ENCODE measurements at places on chromosomes 13 and 19.
A peak's percentile ranks its signal among the peaks of the same experiment; 100 is the strongest.

DNA sequence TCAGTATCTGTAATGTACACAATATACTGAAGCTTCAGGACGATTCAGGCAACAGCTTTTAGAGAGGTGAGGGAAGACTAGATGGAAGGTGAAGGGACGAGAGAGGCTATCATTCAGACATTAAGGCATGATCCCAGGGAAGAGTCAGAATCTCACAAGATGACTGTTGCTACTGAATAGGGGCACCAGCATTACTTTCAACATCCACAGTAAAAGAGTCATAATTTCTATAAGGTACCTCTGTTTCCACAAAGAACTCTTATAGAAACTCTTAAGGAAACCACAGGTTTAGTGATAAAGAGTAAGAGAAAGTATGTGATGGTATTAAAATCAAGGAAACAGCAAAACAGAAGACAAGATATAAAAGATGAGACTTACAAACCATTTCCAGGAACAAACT, 23.0 kb downstream of the LCP1 start:
- DNase-seq = no peak

GRCh38 chr19:34365463-34366401, 736 bp downstream of the GPI start:
- no peak for DNase-seq

DNA sequence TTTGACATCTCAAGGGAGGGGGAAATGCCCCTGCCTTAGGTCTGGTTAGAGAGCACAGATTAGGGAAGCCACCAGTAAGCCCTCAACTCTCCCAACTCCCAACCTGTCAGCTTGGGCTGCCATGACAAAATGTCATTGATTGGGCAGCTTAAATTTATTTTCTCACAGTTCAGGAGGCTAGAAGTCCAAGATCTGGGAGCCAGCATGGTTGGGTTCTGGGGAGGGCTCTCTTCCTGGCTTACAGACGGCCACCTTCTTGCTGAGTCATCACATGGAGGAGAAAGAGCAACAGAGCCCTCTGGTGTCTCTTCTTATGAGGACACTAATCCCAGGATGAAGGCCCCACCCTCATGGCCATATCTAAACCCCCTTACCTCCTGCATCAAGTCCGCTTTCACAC, 24.2 kb downstream of the C19orf12 start:
- peak; percentile 10 for DNase-seq

- DNase-seq = no peak
Observed at GRCh38 chr13:80840316-80840976, 499.5 kb upstream of the SPRY2 start.

GRCh38 chr13:65768545-65768944, 1461.6 kb downstream of the PCDH9 start:
- DNase-seq = no peak

- DNase-seq = peak; percentile 31
Observed at GRCh38 chr19:16382775-16383543, 58.3 kb downstream of the KLF2 start.

- DNase-seq = no peak
Observed at GRCh38 chr13:53069800-53070199, 41.2 kb downstream of the OLFM4 start.

GRCh38 chr13:113907635-113908617, 44.0 kb upstream of the GAS6 start:
- DNase-seq = peak; percentile 91

DNA sequence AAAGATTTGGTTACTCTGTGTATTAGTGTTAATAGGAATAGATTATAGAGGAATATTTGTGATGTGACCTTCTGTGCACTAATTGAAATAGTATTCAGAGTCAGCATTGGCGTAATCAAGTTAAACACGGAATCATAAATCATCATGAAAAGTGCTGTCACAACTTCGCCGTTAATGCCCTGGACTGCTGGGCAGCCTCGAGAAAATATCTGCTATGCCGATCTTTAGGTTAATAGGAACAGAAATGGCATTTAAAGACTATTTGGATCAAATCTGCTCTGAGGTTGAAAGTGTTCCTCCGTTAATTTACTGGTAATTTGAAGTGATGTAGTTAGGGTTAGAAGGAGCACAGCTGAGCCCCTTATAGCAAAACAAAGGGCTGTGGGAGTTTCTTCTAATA, 219.0 kb downstream of the MZT1 start:
- no peak for DNase-seq

DNA sequence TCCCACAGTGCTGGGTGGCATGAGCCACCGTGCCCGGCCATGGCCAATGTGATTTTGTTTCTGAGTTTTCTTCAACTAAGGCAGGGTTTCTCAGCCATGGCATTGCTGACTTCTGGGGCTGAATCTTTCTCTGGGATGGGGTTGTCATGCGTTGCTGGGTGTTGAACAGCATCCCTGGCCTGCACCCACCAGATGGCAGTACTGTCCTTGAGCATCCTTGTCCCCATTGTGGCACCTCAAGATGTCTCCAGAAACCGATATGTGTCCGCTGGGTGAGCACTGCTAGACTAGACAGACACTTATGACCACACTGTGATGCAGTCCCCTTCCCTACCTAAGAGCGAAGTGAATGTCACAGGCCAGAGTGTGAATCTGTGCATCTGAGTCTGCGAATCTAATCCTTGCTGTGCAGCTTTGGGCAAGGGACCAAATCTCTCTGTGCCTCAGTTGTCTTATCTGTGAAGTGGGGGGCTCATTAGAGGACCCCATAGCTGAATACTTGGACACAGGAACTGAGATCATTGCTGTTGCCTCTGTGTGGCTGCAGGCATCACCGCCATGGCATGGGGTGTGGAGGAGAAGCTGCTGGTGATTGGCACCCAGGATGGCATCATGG, 50.3 kb upstream of the SIN3B start:
- no peak for DNase-seq

- no peak for DNase-seq
Observed at GRCh38 chr13:20968745-20969144, 66.2 kb upstream of the XPO4 start.

DNA sequence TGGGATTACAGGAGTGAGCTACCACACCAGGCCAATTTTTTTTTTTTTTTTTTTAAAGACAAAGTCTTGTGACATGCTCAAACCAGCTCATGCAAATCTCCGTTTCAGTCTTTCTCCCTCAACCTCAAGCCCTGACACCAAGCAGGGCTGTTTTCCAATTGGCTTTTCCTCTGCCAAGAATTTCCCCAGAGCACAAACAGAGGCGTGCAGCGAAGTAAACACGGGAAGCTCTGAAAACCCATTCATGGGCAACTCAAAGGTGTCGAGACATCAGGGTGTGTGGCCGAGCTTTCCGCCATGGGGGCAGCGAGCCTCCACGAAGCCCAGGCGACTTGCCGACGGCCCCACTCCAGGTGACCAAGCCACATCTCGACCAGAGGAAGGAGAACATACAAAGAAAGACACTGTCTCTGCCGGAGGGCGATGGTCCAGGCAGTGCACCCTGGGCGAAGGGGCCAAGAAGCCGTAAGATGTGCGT, 70.0 kb downstream of the INSR start:
- no peak for DNase-seq

DNA sequence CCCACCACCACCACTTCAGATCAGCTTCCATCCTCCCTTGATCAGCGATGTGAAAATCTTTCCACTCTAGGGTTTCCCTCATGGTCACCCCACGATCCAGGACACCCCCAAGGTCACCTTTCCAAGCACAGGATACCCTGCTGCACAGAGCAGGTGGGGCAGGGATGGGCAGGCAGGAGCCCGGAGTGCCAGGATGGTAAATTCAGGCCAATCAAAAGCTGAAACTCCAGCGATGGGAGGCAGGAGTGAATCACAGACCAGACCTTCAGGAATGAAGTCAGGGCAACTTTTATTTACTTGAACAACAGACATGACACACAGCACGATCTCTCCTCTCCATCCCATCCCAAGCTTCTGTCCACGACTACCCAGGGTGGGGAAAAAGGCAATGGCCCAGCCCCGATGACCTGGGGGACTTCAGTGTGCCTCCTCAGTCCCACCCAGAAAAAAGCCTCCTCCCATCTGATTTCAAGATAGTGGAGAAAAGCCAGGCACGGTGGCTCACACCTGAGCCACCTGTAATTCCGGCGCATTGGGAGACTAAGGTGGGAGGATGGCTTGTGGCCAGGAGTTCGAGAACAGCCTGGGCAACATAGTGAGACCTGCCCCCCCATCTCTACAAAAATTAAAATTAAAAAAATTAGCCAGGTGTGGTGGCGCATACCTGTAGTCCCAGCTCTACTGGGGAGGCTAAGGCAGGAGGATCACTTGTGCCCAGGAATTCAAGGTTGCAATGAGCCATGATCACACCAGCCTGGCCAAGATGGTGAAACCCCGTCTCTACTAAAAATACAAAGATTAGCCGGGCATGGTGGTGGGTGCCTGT, 39.2 kb downstream of the ZSWIM4 start:
- DNase-seq = no peak

DNA sequence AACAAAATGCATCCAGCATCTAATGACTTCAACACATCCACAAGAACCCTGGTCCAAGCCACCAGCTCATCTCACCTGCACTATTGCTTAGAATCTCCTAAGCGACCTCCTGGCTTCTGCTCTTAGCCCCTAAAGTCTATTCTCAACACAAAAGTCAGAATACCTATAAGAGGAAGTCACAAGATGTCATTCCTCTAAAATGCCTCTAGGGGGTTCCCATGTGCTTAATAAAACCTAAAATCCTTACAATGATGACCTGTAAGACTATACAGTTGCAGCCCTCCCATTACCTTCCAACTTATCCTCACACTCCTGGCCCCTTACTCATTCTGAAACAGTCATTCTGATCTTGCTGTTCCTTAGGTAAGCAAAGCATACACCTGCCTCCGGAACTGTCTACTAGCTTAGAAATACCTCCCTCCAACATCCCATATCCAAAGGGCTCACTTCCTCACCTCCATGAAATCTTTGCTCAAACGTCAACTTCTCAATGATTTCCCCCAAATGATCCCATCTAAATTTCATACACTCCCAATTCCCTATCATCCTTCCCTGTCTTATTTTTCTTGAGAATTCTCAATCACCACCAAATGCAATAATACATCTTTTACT, 10.0 kb downstream of the ATP7B start:
- peak; percentile 63 for DNase-seq

GRCh38 chr13:26280295-26280694, 26.4 kb downstream of the CDK8 start:
- no peak for DNase-seq

DNA sequence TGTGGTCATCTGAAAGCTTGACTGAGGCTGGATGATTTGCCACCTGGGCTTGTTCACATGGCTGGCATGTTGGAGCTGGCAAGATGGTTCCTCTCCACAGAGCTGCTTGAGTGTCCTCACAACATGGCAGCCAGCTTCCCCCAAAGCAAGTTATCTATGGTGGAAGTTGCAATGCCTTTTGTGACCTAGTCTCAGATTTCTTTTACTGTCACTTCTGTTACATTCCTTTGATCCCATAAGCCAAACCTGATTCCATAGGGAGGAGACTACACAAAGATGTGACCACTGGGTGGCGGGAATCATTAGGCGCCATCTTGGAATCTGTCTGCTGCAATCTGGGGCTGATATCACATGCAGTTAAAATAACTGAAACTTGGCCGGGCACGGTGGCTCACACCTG, 17.5 kb upstream of the LMTK3 start:
- DNase-seq = no peak

DNA sequence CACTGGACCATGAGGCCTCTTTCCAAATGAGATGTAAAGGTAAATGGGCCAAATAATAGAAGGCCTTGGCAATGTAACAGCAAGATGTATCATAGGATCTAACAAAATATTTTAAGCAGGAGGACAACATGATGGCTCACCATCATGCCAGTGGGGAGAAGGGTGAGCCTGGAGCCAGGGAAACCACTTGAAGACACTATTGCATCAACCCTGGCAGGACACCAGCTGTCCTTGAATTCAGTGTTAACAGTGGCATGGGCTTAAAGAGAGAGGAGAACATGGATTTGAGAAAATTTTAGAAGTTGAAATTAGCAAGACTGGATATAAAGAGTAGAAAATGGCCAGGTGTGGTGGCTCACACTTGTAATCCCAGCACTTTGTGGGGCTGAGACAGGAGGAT, 6.7 kb upstream of the RCBTB2 start:
- DNase-seq = no peak

- DNase-seq = no peak
Observed at GRCh38 chr13:31051999-31052398, 109.7 kb downstream of the HSPH1 start.

- no peak for DNase-seq
Observed at GRCh38 chr13:108944760-108945159, 315.3 kb downstream of the MYO16 start.

DNA sequence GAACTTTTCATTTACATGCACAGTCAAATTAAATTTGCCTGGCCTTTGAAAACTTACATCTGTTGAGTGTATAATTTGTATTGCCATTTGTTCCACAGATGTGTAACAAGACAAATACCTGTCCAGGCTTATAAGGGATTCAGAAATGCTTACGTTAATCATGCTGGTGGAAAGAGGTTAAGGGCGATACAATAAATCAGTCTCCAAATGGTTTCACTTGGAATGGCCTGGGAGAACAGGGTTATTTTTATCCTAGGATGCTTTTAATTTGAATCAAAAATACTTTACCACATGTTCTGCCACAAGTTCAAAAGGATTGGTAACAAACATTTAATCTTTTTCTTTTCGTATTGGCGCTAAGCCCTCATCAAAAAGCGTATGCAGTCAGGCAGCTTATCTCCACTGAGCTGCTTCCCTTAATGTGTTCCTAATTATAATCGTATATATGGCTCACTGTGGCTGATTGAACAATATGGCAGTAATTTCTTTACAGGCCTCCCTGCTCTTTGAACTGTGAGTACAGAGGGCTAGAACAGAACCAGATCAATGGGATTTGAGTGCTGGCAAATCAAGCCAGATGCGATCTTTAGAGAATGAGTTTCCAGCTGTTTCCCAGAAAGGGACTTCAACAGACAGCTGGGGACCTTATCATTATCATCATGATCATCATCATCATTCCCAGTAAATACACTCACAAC, 425.7 kb downstream of the SPRY2 start:
- DNase-seq = no peak

DNA sequence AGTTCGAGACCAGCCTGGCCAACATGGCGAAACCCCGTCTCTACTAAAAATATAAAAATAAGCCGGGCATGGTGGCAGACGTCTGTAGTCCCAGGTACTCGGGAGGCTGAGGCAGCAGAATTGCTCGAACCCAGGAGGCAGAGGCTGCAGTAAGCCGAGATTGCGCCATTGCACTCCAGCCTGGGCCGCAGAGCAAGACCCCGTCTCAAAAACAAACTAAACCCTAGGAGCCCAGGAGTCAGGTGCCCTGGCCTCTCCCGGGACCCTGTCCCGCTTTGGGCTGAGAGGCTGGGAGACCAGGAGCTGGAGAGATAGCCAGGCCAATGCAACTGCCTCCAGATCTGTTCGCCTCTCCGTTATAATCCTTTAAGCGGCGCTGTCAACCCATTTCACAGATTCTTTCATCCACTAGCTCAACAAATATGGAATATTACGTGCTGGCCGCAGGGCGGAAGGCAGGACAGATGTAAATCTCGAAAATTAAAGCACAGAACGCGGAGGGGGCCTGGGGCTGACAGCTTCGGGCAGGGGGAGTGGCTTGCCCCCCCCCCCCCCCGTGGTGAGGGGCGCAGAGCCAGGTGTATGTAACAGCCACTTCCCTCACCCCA, 5.3 kb upstream of the MYBPC2 start:
- no peak for DNase-seq

Measured in NCI-H1694 treated with DMSO at 0.1 percent for 48 hours (cell line).